ENCODE measurements at places on chromosomes 4 and X.

GRCh38 chr4:119002476-119002875, 113.8 kb downstream of the SYNPO2 start:
- no peak for DNase-seq

DNA sequence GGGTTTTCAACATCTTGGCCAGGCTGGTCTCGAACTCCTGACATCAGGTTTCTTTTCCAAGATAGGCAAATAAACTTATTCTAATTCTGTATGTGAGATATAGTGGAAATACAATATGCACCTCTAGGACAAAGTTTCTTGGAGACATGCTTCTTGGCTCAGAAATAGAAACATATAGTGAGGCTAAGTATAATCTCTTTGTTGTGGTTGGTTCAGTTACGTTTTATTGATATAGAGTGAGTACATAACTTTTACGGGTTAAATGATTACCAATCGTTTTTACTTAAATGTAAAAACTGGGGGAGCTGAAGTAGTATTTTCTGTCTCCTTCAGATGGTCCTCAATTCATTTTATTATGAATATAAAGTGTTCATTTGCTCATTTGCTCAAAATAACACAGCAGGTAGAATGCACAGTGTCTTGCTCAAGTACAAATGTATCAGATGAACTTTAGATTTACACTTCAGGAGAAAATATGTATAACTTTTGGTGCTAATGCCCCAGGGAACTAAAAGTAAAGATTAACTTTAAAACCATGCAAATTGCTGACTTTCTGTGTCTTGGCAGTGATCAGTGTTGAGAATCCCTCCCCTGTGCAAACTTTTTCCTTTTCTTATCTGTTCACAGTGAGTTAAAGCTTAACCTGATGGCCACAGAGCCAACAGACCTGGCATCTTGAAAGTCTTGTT, 77.6 kb downstream of the AFF1 start:
- no peak for DNase-seq

- DNase-seq: no peak
These were observed 205.1 kb downstream of the PPP3CA start for GRCh38 chr4:101142259-101142658.

DNA sequence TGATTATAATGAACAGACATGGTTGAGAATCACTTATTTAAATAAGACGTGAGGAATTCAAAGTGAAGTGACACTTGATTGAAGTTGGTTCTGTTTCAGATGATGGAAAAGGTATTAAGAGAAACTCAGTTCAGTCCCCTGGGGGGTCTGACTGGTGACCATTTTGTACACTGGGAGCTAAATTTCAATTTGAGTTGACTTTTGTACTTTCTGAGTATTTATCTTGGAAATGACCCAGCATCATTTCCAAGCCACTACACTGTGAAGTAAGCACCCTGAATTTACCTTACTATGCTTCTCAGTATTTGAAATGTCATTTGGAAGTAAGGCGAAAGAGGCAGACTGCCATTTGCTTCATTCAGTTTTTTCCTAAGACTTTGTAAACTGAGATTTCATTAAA, 73.4 kb downstream of the CNOT6L start:
- no peak for DNase-seq

GRCh38 chr4:85784947-85785346, 310.0 kb downstream of the ARHGAP24 start:
- DNase-seq: no peak

DNA sequence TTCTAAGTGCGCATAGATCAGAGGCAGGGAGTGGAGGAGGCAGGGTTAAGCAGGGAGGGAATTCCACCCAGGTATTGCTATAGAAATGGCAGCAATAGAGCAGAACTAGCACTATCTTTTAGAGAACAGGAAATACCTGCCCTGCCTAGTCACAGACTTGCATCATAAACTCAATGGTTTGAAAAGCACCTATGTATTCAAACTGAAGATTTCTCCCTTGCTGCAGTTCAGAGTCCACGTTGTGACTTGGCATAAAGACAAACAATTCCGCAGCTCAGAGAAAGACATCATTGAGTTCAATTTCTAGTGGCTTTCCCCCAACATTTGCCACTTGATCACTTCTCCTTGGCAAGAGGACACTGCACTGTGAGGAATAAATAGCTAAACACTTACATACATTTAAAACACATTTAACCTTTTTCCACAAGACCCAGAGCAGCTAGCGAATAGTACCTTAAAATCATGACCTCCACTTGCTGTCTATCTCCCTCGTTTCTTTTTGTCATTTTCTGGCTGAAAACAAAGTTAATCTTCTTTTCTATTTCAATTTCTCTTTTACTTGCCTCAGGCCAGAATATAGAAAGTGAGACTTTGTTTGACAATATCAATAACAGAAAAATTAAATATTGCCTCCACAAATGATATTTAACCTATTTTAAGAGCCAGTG, 42.4 kb downstream of the SLC7A11 start:
- DNase-seq: no peak
